HCT116 (cell line): ENCODE measurements at places on chromosomes 6 and 20. TPM values are rescaled to one million over a fixed set of nuclear protein-coding genes. Genes with fewer than 3 reads are reported as not detected.

Gene TBXT
- total RNA-seq = not detected

Gene SEC23B
- 85.8 TPM for total RNA-seq

Gene KCNK5
- 9.5 TPM for total RNA-seq

Gene RSPH9
- total RNA-seq = not detected

Gene ANKRD6
- 9.9 TPM for total RNA-seq

Gene FNDC1
- 0.07 TPM for total RNA-seq

Gene TPBG
- total RNA-seq = 28.4 TPM

Gene GNMT
- 0.57 TPM for total RNA-seq

Gene ADGRF5
- total RNA-seq = 0.17 TPM

Gene SLC17A1
- total RNA-seq = not detected

Gene SYNDIG1
- not detected for total RNA-seq

Gene CEBPB
- 113 TPM for total RNA-seq

Gene HLA-F
- total RNA-seq = 24.6 TPM

Gene IL17A
- not detected for total RNA-seq

Gene RNF144B
- total RNA-seq = 2.1 TPM

Gene MCM9
- total RNA-seq = 13.6 TPM

Gene IMPG1
- not detected for total RNA-seq
